Activated effector memory CD4-positive, alpha-beta T cell treated with anti-CD3 and anti-CD28 coated beads, Interleukin-2, amount 50 U/mL, for 16 hours (primary cell): ENCODE measurements at places on chromosomes 5 and 9.
A peak's percentile ranks its signal among the peaks of the same experiment; 100 is the strongest.

DNA sequence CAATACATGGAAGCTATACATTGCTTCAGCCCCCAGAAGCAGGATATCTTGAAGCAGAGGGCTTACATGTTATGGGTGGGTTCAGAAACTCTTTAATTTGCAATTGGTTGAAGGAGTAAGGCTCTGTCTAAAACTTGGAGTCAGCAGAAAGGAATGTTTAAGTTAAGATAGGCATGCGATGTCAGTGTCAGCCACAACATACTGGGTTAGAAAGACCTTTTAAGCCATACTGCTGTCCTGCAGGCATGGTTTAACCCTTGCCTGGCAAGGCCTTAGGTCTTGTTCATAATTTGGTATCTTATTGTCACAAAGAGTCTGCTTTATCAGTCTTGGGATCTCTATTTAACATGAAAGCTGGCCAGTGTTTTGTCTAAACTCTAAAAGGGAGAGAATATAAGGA is 1619.6 kb upstream of the WWC1 start:
- DNase-seq: no peak

DNA sequence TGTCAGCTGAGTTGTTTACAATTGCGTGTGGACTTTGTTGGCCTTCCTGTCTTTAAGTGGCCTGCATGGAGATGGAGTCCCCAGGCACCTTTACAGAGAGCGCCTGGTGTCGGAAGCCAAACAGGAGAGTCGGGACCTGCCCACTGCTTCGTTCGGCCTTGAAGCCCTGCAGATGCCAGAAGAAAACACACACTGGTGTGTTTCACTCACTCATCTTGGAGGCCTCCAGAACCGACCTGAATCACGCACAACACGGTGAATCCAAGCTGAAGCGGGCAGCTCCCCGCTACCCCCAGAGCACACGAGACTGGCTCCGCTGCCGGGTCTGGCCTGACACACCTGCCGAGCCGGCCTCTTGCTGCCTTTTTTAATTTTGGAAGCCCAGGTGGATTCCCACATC is 419.4 kb upstream of the IRX4 start:
- no peak for DNase-seq

DNA sequence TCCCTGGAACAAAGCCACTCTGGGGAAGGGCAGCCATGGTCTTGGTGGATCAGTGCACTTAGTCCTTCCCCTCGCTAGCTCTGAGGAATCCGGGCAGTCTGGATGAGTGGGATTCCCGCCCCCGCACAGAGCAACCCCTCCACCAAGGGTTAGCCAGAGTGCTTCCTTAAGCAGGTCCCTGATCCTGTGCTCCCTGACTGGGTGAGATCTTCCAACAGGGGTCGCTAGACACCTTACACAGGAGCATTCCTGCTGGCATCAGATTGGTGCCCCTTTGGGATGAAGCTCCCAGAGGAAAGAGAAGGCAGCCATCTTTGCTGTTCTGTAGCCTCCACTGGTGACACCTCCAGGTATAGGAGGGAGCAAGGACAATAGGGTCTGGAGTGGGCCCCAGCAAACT is 228.8 kb downstream of the AP3B1 start:
- no peak for DNase-seq

DNA sequence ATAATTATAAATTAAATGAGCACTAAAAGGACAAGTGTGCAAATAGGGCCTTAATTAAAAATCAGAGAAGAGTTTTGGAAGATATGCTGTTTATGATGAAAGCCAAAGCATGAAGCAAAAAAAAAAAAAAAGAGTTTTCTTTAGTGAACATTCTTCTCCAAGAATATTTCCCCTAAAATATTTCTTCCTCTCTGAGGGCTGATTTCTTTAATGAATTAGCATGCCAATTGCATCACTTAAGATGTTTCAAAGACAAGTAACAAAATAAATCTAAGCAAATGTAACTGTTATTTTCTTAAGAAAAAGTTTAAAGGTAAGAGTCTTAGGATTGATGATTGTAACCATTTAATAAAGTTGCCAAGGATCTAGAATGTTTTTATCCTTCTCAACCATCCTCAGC is 81.6 kb upstream of the MPDZ start:
- no peak for DNase-seq

DNA sequence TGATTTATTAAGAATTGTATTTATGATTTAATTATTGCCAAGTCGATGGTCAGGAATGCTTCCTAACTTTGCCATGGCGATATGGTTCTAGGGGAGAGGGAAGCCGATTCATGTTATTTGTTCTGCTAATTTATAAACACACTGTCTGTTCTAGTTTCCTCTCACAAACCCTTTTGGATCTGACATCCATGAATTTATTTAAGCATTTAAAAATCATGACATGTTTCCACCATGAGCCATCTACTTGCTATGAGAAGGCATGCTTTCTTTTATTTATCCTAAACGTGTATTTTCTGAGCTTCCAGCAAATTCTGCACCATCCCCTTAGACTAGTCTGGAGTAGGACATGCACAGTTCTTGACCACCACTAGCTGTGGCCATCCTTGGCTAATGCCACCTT is 136.6 kb upstream of the STC2 start:
- DNase-seq: no peak

- no peak for DNase-seq
These were observed 31.6 kb downstream of the DAP start for GRCh38 chr5:10729320-10730042.

GRCh38 chr9:129568560-129569501 is 52.1 kb downstream of the C9orf50 start:
- DNase-seq: no peak

- DNase-seq: no peak
These were observed 412.1 kb upstream of the CDH10 start for GRCh38 chr5:25056836-25057235.

- DNase-seq: no peak
These were observed 254.6 kb upstream of the SLC24A2 start for GRCh38 chr9:20043461-20043860.

- no peak for DNase-seq
These were observed 326.9 kb downstream of the SH3GL2 start for GRCh38 chr9:17905781-17906175.

DNA sequence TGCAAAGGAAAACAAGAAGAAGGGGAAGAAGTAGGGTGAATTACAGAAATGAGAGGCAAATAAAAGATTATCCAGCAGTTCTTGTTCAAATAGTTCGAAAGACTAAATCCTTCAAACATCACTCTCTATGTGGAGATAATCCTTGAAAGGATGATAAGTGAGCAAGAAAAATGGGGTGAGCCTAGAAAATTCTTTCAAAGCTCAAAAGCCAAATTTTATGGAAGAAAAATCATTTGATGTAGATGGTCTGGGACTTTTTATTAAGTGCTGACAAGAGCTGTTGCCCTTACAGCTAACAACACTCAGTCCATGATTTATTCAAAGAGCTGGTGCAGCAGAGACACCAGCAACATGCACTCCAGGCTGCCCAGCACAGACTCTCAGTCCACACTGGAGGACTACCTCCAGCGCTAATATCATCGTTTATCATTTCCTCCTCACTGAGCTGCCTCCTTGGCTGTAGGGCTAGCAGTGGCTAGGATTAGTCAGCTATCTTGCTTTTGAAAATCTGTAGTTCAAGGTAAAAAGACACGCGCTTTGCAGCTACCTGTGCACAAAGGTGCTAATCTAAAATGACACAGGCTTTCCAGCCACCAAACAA is 264.8 kb upstream of the KIF2A start:
- DNase-seq: no peak

DNA sequence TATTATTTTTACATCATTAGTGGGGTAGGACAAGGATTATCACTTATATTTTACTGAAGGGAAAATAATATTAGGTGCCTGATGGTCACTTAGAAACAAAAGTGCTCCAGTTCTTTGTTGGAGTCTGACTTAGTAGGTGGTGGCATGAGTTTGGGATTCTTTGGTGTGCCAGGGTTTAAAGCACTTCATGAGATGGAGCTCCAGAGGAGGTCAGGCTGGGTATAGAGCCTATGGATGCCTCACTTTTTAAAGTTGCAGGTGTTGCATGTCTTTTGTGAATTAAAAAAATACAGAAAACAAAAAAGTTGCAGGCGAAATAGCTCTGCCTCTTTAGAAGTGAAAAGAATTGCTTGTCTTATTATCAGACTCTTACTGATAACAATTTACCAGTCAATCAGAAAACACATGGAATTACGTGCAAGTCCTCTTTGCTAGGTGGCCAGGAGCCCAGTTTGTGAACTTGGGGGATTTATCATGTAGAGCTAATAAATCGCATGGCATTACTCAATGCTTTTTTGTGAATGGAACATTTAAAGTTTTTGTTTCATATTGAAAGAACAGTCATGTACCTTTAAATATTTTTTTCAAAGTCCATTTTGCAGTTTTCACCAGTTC is 1.6 kb downstream of the ITK start:
- peak; percentile 63 for DNase-seq

- DNase-seq: no peak
These were observed 14.1 kb upstream of the ANP32B start for GRCh38 chr9:97969014-97969413.

DNA sequence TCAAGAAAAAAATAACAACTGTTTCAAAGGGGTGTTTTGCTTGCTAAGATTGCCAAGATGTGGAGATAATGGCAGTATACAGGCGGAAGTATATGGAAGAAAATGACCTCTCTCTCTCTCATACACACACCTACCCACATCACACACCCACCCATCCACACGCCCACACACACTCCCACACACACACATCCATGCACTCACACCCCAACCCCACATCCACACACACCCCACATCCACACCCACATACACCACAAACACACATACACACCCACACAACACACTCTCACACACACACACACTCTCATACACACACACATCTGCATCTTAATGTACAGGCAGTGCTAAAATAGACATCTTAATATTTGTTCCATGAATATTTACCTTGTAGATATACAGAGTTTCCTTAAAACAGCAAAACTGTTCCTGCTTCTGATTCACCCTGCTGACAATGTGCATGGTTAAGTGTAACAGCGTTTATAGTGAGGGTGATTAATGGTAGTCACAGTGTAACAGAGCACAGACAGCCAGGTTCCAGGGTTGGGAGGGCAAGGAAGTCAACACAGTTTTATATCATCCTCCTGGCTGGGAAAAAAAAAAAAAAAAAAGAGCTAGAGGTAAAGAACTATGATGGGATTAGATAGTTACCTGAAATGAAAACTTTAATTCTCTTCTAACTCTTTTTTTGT is 8.3 kb downstream of the BHMT2 start:
- DNase-seq: no peak

DNA sequence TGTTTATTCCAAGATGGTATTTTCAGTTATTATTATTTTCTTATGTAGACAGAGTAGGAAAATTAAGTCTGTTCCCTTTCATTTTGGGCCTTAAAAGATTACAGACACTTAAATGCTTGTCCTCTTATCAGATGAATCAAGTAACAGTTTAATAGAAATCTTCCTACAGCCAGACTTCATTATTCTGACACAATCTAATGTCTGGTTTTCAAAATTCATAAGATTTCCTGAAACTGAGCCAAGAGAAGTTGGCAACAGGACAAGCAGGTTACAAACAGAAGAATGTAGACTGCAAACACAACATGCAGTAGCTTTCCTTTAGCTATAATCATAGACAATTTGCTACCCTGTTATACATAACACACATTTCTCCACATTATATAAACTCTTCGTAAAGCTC is 130.5 kb downstream of the FBXL17 start:
- DNase-seq: no peak

DNA sequence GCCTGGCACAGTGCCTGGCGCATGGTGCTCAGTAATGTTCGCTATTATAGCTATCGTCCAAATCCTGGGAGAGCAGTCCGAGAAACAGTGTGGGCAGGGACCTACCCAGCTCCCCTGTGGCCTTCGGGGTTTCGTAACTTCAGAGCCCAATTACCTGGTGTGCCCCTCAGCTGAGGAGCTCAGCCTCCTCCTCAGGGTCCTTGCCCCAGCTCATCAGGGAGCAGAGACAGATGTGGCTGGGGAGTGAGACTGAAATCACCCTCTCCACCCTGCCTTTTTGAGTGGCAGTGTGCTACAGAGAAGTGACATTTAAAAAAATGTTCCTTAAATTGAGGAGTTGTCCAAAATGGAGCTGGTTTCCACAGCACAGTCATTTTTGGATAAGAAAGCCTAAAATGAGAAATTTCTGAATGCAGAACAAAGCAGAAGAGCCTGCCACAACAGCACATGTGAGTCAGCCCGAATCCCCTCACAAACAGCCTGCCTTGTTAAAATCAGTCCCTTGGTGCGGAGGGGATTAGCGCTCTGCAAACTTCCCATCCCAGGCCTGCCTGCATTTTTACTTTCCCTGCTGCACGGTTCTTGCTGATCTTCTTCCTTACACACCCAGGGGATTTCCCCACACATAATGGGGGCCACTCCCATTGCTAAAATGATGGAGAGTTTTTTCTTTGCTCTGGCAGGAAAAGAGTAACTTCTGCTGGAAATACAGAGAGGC is 78.1 kb upstream of the PITX1 start:
- DNase-seq: no peak

DNA sequence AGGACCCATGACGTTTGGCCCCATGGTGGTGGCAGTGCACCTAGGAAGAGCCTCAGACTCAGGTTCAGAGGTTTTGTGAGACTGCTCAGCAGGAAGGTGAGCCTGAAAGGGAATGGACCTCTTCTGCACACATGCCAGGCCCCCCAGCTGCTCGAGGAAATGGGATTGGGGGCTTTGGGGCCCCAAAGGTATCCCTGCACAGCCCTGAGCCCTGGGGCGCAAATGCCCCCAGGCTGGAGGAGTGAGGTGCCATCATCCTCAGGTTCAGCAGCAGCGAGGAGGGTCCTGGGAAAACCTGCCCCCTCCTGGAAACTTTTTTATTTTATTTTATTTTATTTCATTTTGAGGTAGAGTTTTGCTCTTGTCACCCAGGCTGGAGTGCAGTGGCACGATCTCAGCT is 171.8 kb upstream of the MVB12B start:
- no peak for DNase-seq

- DNase-seq: no peak
These were observed 3.6 kb downstream of the GPR21 start for GRCh38 chr9:123036893-123037545.

DNA sequence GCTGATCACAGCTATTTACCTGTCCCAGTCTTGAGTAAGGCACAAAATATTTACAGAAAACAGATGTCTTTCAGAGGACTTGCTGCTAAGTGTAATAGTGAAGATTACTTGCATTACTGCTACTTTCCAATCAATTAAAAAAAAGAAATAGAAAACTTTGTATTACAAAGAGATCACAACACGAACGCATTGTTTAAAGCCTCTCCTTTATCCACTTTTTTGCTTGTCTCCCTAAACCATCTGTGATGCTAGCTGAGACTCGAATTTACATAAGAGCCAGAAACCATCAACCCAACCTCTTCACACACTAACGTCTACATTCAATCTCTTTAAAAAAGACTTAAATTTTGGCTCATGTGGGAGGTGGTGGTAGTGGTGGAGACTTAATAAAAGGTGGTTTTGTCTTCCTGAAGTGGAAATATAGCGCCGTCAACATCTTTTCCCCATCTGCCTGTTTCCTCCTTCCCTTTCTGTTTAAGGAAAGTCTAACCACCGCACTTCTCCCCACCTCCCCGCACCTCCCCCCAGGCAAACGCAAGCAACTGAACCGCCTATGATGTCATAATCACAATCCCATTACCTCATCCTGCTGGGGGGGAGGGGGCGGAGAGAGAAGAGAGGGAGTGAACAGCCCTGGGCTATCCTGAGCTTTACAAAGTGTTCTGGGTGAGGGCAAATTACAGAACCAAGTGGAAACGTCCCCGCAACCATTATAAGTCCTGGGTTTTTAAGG is 948 bp upstream of the FAM53C start:
- no peak for DNase-seq

GRCh38 chr5:92613546-92613945 is 967.5 kb downstream of the NR2F1-AS1 start:
- DNase-seq: no peak
